ENCODE measurements at places on chromosomes 2 and 18. TPM values are rescaled to one million over a fixed set of nuclear protein-coding genes. Genes with fewer than 3 reads are reported as not detected.

DNA sequence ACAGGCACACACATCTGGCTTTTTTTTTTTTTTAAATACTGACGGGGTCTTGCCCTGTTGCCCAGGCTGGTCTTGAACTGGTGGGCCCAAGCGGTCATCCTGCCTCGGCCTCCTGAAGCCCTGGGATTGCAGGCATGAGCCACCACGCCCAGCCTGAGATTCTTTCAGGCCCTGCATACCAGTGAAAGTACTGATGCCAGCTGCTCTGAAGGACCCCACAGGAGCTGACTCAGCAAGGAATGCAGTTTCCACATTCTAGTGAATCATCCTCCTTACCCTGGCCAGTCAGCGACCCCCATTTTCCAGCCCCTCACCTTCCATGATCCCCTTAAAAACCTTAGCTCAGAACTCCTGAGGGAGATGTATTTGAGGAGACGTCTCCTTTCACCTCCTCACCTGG, 5.8 kb upstream of the DTYMK start:
- no peak for DNase-seq

DNA sequence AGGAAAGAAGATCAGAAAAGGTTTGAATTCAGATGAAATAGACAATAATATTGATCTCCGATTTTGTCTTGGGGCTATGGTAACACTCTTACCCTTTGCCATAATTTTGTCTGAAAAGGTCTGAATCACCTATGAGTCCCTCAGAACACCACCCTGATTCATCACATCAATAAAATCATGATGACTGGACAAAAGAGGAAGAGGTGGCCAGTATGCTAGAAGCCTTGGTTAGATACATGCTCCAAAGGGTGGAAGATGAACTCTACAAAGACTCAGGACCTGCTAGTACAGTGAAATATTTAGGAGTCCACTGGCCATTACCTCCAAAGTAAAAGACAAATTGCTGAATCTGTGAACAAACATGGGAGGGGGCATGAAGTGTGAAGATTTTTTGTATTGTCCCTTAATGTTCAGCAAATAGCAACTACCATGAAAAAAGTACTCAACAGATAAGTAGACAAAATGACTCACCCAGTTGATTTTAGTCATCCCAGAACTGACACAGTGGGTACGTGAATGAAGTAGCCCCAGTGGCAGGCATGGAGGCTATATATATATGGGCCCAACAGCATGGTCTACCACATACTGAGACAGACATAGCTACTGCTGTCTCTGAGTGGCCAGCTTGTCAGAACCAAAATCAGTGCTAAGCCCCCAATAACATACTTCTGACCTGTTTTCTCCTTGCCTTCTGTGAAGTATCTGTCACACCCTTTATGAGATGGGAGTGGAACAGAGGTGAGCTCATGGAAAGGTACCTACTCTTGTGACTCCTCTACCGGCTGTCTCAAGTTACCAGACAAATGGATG, 36.5 kb upstream of the GLS start:
- no peak for DNase-seq

GRCh38 chr2:71721669-71722068, 268.3 kb downstream of the DYSF start:
- no peak for DNase-seq

DNA sequence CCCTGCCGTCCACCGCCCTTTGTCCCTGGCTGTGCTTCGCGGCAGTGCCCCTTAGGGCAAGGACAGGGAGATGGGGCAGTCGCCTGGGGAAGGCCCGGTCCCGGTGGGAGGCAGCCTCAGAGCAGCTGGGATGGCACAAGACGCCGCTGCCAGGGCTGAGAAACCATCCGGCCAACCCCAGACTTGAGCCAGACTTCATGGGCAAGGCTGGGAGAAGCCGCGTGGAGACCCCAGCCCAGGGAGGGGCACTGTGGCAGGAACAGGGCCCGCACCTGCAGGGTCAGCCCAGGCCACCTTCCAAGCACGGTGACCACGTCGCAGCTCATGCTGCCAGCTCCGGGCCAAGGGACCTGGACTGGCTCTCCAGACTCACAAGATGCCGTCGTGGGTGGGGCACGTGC, 84.0 kb downstream of the NFATC1 start:
- DNase-seq: peak; percentile 36

- no peak for DNase-seq
Measured at GRCh38 chr2:215369181-215369760, 57.4 kb downstream of the ATIC start.

- no peak for DNase-seq
Measured at GRCh38 chr2:217953531-217953932, 49.3 kb downstream of the TNS1 start.

DNA sequence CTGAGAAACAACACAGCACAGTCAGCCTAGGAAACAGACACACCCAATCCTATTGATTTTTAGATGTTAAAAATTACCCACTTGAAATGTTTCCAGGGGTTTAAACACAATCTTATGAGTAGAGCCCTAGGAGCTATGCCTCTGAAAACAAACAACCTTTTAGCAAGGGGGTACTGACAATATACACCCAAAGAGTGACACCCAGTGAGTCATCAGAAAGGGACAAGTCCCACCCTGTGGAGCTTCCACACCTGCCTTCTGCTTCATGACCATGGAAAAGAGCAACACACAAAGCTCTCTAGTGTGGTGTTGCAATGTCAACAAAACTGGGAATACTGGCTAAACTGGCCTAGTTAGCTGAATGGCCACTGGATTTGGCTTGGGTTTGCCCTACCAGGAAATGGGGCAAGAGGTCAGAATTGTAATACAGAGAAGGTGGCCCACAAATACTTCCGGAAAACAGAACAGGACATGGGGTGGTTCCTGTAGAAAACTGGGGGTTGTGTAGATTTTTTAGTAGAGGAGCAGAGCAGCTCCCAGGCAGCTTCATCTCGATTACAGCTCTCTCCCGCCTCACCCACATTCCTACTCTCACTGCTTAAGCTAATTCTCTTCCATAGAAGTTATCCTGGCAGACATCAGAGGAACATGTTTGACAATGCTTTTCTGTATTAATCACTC, 98.2 kb downstream of the GAREM1 start:
- DNase-seq: no peak

DNA sequence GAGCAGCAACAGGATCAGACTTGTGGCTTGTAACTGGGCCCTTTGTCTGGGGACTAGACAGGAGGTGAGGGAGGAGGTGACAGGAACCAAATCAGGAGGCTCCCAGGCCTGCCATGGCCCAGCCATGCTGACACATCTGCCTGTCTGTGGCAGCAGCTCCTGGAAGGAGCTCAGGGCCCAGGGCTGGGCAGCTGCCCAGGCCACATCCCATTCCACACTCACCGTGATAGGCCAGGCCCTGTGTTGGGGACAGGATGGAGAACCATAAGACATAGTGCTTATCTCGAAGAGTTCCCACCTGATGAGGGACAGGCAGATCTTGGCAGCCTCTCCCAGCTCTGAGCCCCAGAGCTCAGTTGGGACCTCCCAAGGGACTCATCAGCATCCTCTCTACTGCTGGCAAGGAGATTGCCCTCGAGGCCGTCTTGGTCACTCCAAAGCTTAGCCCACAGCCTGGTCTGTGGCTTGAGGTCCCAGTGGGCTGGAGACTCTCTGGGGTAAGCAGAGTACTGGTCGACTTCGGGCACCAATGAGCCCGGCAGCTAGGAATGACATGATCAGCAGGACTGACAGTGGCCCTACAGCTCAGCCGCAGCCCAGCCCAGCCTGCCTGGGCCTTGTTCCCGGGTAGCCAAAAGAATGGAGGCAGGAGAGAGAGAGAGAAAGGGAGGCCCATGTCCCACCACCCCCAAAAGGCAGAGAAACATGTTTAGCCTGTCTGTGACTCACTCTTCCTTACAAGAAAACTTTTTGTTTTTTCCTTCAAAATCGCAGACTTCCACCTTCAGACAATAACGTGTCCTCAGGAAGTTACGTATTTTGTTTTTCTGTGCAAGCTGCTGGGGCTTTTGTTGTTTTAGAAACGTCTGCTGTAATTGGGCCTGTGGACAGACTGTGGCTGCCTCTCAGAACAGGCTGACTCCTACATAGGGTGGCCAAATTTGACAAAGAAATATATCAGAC, 82.1 kb downstream of the HS1BP3 start:
- DNase-seq: no peak

DNA sequence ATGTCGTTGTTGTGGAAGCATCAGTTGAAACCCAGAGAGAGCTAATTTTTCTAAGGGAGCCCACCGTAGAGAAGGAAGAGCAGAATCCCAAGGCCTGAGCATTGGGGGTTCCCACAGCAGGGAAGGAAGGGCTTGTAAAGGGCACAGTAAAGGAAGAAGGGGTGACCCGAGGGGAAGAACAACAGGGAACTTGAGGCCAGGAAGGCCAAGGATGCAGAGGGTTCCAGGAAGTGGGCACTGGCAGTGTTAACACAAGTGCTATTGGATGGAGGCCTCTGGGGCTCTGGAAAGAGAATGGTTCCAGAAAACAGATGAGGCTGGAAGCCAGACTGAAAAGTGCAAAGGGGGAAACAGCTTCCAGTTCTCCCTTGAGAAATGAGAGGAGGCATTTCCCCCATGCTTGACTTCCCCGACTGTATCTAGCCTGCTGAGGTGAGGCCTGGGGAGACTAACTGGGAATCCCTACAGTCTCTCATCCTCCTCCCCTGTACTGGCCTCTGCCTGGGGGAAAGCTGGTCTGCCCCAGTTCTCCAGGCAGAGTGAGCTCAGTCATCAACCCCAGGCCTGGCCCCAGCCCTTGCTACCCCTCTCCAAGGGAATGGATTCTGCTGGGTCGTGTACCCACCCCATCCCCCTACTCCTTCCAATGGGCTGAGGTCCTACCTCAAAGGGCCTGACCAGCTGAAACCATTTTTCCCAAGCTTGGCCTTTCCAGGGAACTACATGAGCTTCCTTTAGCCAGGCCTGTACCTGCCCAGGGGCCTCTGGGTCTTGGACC, 43.2 kb upstream of the MRPL33 start:
- no peak for DNase-seq

GRCh38 chr18:11272516-11272915, 123.1 kb upstream of the PIEZO2 start:
- DNase-seq: no peak

GRCh38 chr2:38584881-38585280, 17.8 kb downstream of the HNRNPLL start:
- no peak for DNase-seq

EPB41L3 gene
- 6.8 TPM for total RNA-seq

HADHB gene
- 1,664 TPM for total RNA-seq

RBKS gene
- 4.2 TPM for total RNA-seq

GNLY gene
- 1.7 TPM for total RNA-seq

SLC9A2 gene
- not detected for total RNA-seq

ALLC gene
- total RNA-seq: not detected

PROKR1 gene
- not detected for total RNA-seq
